Uterus (tissue), 4 donors: ENCODE measurements at places on chromosomes 7 and 10. TPM values are rescaled to one million over a fixed set of nuclear protein-coding genes. Genes with fewer than 3 reads are reported as not detected.

DNA sequence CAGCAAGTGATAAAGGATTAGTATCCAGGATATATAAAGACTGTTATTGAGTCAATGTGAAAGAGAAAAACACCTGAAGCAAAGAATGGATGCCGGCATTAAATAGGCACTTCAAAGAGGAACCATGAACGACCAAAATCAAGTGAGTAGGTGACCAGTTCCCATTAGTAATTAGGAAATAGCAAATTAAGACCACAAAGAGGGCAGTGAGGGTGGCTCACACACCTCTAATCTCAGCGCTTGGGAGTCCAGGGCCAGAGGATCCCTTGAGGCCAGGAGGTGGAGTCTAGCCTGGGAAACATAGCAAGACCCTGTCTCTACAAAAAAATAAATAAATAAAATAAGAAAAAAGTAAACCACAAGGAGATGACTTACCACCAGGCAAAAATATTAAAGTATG lies 1.5 kb upstream of the ANTXRL start:
- peak overlapping the region; percentile 54 for H3K4me3 ChIP-seq

GRCh38 chr10:31515819-31516402 lies 196.9 kb downstream of the ZEB1 start:
- H3K27ac ChIP-seq: no peak overlapping the region
- no peaks in the 10 kb centered on the region for H3K27me3 ChIP-seq
- DNase-seq: no peak
- no peaks in the 10 kb centered on the region for H3K36me3 ChIP-seq
- H3K4me3 ChIP-seq: no peak overlapping the region

GRCh38 chr7:35038354-35038753 lies 1.1 kb upstream of the DPY19L1 start:
- H3K4me3 ChIP-seq: peak overlapping the region; percentile 81
- no peaks in the 10 kb centered on the region for H3K36me3 ChIP-seq
- H3K27ac ChIP-seq: peak overlapping the region; percentile 96
- H3K27me3 ChIP-seq: no peaks in the 10 kb centered on the region
- H3K4me1 ChIP-seq: no peaks in the 10 kb centered on the region

- no peaks in the 10 kb centered on the region for H3K36me3 ChIP-seq
- DNase-seq: no peak
- H3K27me3 ChIP-seq: no peaks in the 10 kb centered on the region
- no peak overlapping the region for H3K27ac ChIP-seq
Measured at GRCh38 chr10:12013926-12014325, 28.7 kb downstream of the UPF2 start.

GRCh38 chr10:133475425-133475734 lies 21.6 kb downstream of the SCART1 start:
- H3K27me3 ChIP-seq: no peaks in the 10 kb centered on the region
- H3K27ac ChIP-seq: no peak overlapping the region
- no peaks in the 10 kb centered on the region for H3K36me3 ChIP-seq
- H3K4me3 ChIP-seq: no peak overlapping the region
- H3K4me1 ChIP-seq: no peaks in the 10 kb centered on the region

- H3K27me3 ChIP-seq: no peaks in the 10 kb centered on the region
- no peak overlapping the region for H3K4me3 ChIP-seq
- H3K27ac ChIP-seq: no peak overlapping the region
Measured at GRCh38 chr7:157464971-157465886, 128.4 kb downstream of the DNAJB6 start.

- H3K4me3 ChIP-seq: no peak overlapping the region
- H3K4me1 ChIP-seq: no peaks in the 10 kb centered on the region
- no peaks in the 10 kb centered on the region for H3K36me3 ChIP-seq
- no peak for DNase-seq
Measured at GRCh38 chr10:89263531-89263930, 12.0 kb upstream of the LIPA start.

The ZNF735 gene
- not detected for total RNA-seq

- H3K4me3 ChIP-seq: no peak overlapping the region
- H3K27ac ChIP-seq: no peak overlapping the region
- H3K27me3 ChIP-seq: no peaks in the 10 kb centered on the region
Measured at GRCh38 chr10:21318540-21319167, 206.8 kb downstream of the SKIDA1 start.

GRCh38 chr10:106175760-106176377 lies 988.6 kb downstream of the SORCS1 start:
- H3K36me3 ChIP-seq: no peaks in the 10 kb centered on the region
- no peaks in the 10 kb centered on the region for H3K4me1 ChIP-seq
- H3K27me3 ChIP-seq: no peaks in the 10 kb centered on the region
- H3K27ac ChIP-seq: no peak overlapping the region

The SPDYE16 gene
- total RNA-seq: not detected

DNA sequence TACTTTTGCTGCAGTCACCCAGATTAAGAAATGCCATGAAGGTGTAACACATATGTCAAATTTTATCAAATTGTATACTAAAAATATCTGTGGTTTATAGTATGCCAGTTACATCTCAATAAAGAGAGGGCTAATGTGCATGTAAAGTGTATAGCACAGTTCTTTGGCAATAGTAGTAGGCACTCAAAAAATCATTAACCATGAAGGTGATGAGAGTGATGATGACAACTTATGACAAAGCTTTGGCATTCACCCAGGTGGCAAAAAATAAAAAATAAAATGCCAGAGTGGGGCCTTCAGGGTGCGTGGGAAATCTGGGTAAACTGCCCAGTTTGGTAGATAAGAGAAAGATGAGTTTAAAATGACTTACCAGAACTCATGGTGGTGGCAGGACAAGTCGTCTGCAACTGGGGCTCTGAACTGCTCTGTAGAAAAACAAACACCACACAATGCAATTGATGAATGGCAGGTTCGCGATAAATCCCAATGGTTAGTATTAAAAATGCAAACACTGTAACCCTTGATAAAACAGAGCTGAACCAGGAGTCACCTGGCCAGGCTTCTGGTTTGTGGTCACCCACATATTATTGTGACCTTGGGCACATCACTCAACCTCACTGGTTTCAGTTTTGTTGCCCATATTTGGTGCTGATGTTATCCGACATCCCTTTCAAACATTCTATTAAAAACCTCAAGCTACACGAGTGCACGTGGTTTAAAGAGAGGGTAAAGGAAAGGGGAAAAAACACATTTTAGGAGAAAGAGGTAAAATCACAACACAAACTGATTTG lies 120.2 kb downstream of the SORBS1 start:
- no peak for DNase-seq
- H3K4me1 ChIP-seq: peaks cover 5% of the 10 kb centered on the region
- H3K27ac ChIP-seq: peak overlapping the region; percentile 93

DNA sequence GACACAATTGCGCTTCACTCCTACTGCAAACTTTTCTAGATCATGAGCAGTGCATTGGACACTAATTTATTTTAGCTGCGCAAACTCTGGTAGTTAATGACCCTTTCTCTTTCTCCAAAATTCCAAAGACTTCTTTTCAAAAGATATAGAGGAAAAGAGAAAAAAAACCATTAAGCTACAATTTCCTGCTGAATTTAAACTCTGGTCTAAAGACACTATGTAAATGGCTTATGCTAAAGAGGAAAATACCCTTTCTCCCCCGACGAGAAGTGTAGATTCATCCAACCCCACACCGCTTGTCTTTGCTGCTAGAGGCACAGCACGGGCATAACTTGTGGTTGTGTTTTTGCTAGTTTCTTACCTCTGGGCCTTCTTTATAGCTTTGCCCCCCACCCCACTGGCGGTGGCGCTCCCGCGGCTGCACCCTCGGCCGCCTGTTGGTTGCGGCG lies 84.1 kb downstream of the SNX10 start:
- peaks cover 8% of the 10 kb centered on the region for H3K4me1 ChIP-seq
- peaks cover 12% of the 10 kb centered on the region for H3K27me3 ChIP-seq
- no peak overlapping the region for H3K4me3 ChIP-seq
- no peaks in the 10 kb centered on the region for H3K36me3 ChIP-seq
- no peak overlapping the region for H3K27ac ChIP-seq

The CYP26C1 gene
- 0.15 TPM for total RNA-seq

The SH2D4B gene
- not detected for total RNA-seq

GRCh38 chr10:118629211-118629610 lies 33.8 kb upstream of the PRLHR start:
- no peak for DNase-seq
- peak overlapping the region; percentile 87 for H3K27ac ChIP-seq
- H3K27me3 ChIP-seq: no peaks in the 10 kb centered on the region
- no peak overlapping the region for H3K4me3 ChIP-seq
- no peaks in the 10 kb centered on the region for H3K36me3 ChIP-seq
- H3K4me1 ChIP-seq: peaks cover 13% of the 10 kb centered on the region

- no peak overlapping the region for H3K27ac ChIP-seq
Measured at GRCh38 chr10:86035791-86036543, 330.6 kb downstream of the GRID1 start.

The ACBD7 gene
- total RNA-seq: 0.37 TPM

The RAPGEF5 gene
- total RNA-seq: 60.5 TPM

The AEBP1 gene
- 88.9 TPM for total RNA-seq

- no peaks in the 10 kb centered on the region for H3K27me3 ChIP-seq
- H3K4me3 ChIP-seq: no peak overlapping the region
- no peak overlapping the region for H3K27ac ChIP-seq
- no peaks in the 10 kb centered on the region for H3K36me3 ChIP-seq
- no peaks in the 10 kb centered on the region for H3K4me1 ChIP-seq
Measured at GRCh38 chr7:27586825-27587224, 75.9 kb downstream of the HIBADH start.

The PRF1 gene
- total RNA-seq: not detected

GRCh38 chr10:122139627-122140170 lies 131.4 kb upstream of the BTBD16 start:
- no peak overlapping the region for H3K4me3 ChIP-seq
- peaks cover 38% of the 10 kb centered on the region for H3K4me1 ChIP-seq
- peak overlapping the region; percentile 88 for H3K27ac ChIP-seq

DNA sequence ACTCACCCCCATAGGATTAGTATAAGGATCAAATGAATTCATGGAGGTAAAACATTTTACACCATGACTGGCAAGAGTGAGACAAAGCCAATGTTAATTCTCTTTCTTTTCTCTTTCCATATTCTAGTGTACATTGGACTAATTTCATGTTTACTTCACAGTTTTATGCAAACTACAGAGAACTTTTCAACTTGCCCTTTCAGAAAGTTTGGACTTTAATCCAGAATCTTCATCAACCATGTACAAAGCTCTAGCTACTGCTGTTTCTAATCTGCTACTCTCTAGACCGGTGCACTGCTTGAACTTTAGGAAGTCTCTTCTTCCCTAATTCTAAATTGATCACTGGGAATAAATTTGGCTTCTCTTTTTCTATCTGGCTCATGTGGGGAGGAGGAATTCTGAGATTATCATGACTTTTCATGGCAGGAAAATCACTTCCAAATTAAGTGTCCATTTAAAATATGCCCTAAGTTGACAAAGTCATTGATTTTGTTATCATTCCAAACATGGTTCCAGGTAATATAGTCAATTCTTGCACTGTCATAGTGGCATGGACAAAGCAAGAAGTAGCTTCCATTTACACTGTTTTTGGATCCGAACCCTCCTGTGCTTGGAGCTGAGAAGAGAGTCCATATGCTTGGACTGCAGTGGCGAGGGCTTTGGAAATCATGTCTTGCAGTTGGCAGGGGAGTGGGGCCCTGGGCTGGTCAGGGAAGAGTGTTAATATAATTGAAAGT lies 903.3 kb downstream of the CCSER2 start:
- no peaks in the 10 kb centered on the region for H3K36me3 ChIP-seq
- no peaks in the 10 kb centered on the region for H3K4me1 ChIP-seq
- H3K27ac ChIP-seq: no peak overlapping the region
- no peaks in the 10 kb centered on the region for H3K27me3 ChIP-seq
- DNase-seq: no peak
